ENCODE measurements at places on chromosomes 1 and 21.

GRCh38 chr1:2404890-2405511 is 7.4 kb downstream of the PEX10 start:
- DNase-seq, result no peak

- DNase-seq, result no peak
Observed at GRCh38 chr1:30412241-30413110, 310.9 kb downstream of the MATN1 start.

- no peak for DNase-seq
Observed at GRCh38 chr1:11151826-11152612, 37.1 kb upstream of the ANGPTL7 start.

GRCh38 chr21:31340942-31341487 is 3.0 kb downstream of the TIAM1 start:
- no peak for DNase-seq

DNA sequence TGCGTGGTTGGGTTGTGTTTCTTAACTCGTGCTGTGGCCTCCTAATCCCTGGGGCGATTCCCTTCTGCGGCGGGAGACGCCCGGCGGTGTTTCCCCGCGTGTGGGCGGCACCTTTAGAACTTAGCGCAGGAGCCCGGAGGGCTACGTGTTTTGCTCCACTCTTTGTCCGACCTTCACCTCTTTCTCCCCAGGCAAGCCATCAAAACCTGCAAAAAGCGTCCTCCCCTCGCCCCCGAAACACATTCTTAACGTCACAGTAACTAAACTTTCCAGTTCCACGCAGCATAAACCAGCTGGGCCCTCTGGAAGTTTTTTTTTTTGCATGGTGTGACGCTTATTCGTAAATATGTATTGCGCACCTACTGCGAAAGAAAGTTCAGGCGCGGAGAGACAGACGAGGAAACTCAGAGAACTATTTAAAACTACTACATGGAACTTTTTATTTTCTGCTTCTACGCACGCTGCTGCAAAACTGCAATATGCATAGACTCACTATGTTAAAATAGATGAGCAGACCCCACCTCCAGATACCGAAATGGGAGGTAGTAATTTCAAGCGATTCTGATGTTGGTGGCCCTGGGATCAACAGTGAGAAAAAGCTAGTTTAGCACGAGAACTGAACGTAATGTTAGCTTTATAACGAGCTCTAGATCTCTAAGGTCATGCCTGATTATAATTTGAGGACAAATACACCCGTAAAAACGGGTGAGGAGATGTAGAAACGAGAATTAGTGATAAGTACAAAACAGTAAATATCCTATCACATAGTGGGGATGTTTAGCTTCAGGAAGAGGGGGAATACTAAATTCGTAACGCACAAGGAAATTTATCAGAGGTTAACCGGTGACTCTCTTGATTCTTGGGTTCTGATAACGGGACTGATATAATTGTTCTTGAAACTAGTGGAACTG is 920 bp downstream of the MTR start:
- DNase-seq, result peak; percentile 75

- no peak for DNase-seq
Observed at GRCh38 chr1:78678324-78678723, 28.7 kb downstream of the IFI44 start.

DNA sequence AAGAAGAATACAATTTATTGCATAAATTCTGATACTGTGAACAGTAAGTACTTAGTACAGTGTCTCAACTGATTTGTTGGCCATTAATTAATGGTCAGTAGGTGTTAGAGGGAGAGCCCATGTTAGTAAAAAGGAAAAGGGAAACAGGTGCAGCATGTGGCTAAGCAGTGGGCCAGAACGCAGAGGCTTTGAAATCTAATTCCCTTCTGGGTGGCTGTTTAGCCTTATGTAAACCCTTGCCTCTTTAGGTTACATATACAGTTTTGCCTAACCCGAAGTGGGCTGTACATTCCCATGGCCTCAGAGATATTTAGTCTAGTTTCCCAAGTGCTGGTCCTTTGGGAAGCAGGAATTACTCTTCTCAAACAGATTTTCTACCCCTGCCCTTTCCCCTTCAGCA is 43.5 kb upstream of the BCL9 start:
- DNase-seq, result no peak

DNA sequence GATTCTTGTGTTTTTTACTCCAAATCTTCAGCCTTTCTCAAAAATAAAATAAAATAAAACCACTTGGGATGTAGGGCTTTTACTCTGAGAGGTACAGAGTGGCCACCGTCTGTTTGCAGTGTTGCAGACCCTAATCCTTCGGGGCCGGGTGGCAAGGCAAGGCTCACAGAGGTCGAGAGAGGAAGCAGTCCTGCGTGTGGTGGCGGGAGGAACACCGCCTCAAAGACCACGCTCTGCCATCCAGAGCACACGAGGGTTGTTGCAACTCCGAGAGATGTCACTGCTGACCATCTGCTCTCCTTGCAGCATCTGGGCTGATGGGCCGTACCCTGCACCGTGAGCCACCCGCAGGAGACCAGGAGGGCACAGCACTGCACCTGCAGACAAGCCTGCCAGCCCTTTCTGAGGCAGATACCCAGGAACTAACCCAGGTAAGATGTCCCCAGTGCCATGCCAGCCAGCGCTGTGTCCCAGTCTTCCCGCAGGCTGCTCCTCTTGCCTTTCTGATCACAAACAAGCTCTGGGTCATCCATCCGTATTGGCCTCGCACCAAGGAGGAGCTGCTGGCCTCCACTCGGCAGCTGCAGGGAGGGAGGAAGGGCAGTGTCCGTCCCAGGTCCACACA is 31.5 kb downstream of the SNAP47 start:
- no peak for DNase-seq

DNA sequence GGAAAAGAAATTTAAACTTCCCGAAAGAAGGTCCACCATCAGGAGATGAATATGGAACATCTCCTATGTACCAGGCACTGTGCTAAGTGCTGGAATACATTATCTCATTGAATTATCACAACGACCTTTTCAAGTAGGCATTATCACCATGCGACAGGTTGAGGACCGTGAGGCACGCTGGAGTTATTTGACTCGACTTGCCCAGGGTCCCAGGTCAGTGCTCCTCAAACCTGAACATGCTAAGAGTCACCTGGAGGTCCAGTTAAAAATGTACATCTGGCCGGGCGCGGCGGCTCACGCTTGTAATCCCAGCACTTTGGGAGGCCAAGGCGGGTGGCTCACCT is 15.9 kb upstream of the AGTRAP start:
- no peak for DNase-seq

DNA sequence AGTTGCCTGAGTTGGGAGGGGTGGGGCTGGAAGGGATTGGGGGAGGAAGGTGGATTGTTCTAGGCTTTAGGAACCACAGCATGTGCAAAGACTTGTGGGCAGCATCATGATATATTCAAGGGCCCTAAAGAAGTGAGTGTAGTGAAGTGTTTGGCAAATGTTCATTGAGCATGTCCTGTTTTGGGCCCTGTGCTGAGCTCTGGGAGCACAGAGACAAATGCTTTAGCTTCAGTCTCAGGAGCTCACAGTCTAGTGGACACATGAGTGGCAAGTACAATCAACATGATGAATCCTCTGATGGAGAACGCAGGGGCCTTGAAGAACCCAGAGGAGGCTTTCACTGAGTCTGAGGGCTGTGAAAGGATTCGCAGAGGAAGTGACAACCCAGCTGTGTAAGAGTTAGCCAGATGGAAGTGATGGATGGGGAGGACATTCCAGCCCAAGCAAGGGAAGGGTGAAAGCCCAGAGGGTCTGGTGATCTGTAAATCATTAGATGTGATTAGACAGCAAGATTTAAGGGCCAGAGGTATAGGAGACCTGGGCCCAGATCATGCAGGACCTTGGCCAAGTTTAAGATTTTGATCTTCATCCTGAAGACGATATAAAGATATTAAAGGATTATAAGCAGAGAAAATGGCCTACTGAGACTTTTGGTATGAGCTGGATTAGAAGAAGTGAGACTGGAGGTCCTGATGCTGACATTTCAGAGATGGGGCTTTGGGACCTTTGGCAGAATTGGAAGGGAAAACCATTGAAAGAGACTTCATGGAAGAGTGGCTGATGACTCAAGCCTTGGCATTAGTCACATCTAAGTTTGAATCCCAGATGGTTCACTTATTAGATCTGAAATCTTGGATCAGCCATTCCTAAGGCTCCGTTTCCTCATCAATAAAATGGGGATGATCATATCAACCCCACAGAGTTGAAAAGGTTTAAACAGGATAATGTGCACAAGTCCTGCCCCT is 4.6 kb downstream of the IPO13 start:
- DNase-seq, result no peak

DNA sequence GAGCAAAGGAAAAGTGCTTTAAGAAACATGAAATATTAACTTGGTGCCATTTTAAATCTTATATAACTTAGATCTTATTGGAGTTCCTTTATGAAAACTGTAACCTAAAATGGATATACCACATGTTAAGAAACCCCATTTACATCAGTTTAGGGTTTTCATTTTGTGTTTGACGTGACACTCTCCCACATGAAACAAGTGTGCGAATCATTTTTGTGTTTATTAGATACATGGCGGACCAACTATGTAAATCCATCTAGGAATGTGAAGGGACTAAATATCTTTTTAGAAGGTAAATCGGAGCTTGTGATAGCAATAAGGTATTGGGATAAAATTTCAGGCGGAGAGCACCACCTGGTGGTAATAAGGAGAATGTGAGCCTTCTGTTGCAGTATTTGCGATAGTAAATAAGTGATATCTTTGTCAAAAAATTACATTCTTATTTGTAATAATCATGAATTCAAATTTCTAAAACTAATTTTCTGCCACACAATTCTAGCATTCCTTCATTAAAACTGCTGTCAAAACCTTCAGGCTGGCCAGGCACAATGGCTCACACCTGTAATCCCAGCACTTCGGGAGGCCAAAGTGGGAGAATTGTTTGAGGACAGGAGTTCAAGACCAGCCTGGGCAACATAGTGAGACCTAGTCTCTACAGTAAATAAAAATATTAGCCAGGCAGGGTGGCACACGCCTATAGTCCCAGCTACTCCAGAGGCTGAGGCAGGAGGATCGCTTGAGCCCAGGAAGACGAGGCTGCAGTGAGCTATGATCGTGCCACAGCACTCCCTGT is 31.3 kb downstream of the SMAP2 start:
- DNase-seq, result no peak

DNA sequence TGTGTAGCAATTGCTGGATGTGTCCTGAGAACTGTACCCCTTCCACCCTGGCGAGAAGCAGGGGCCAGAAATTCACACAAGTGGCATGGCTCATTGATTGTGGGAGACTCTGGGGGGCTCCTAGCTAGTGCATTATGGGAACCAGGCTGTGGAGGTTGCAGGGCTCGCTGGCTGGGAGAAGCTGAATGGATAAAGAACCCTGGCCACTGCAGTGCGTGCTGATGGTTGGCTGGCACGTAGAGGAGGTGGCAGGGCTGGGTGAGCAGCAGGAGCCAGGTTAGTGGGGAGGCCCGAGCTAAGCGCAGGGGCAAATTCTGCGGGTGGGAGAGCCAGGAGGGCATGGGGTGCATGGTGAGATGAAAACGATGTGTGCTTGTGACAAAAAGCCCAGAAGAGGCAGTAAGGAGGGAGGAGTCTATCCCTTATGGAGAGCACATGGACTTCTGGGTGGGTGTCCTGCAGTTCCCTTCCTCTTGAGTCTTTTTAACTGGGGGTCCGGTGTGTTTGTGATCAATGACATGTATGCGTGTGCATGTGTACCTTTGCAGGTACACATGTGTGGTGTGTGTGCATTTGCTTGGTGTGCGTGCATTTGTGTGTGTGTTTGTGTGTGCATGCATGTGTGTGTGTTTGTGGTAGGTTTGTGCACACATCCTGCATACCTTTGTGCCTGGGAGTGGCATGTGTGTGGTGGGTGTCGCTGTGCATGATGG is 3.6 kb downstream of the GUK1 start:
- no peak for DNase-seq

DNA sequence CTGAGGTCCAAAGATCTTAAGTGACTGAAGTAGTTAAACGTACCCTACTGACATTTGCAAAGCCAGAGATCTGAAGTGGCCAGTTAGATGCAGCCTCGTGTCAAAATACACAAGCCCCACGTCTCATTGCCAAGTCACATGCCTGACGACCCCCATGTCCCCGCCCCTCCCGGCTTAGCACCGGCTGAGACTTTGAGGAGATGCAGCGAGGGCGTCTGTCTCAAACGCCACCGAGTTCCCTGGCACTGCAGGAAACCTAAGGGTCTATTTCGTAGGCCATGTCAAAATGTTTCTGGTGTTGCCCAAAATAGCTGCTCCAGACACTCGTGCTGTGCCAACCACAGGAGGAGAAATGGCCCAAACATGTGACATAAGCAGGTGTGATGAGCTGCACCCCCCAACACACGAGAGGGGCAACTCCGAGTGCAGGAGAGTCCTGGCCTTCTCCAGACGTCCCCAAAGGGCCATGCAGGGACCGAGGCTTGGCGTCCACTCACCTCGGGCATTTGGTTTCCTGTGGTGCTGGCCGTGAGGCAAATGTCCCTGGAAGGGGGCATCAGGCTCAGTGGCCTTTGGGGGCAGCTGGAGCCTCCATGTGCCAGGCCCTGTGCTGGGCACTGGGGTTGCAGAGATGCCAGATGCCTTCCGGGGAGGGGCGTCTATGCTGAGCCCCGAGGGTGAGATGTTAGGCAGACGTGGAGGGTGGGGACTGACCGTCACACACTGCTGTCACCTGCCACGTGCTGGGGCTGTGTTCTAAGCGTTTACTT is 67.0 kb downstream of the MATN1 start:
- DNase-seq, result no peak

- no peak for DNase-seq
Observed at GRCh38 chr1:92502247-92502646, 15.5 kb upstream of the GFI1 start.

- no peak for DNase-seq
Observed at GRCh38 chr1:54259546-54260140, 59.7 kb downstream of the MRPL37 start.

GRCh38 chr1:39672551-39672947 is 642 bp upstream of the NT5C1A start:
- DNase-seq, result peak; percentile 46

- peak; percentile 93 for DNase-seq
Observed at GRCh38 chr1:958823-959730, at the start of gene NOC2L. NOC2L (minus strand) TSS chr1:959256; CDS start chr1:959240, 16 bp downstream.

DNA sequence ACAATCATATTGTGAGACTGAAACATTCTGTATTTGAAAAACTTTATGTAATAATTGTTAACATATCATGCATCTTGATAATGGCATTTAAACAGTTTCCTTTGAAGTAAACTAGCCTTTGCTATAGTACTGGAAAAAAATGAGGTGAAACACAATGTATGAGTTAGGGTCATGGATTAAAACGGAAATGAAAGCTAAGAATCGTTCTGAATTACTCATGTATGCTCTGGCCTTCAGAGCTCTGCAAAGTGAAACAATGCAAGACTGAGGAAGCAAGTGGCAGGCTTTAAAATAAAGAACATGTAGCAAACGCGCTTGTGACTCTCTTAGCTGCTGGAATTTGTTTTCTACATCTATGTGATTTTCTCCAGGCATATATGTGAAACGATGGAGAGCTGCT is 317.1 kb downstream of the DPYD start:
- DNase-seq, result no peak

GRCh38 chr1:62092110-62092509 is 102.5 kb upstream of the L1TD1 start:
- no peak for DNase-seq
